ENCODE measurements at places on chromosomes 11 and 22. TPM values are rescaled to one million over a fixed set of nuclear protein-coding genes. Genes with fewer than 3 reads are reported as not detected.

DNA sequence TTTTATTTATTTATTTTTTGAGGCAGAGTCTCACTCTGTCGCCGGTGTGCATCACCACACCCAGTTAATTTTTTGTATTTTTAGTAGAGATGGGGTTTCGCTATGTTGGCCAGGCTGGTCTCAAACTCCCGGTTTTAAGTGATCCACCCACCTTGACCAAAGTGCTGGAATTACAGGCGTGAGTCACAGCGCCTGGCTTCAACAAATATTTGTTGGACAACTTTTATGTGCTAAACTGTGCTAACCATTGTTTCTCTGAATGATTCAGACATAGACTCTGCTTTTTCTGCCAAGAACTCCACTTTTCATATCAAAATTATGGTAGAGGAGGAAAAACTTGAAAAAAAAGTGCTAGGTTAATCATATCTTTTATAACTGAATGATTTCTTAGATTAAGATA, 36.3 kb downstream of the MMP7 start:
- peaks cover 1% of the 10 kb centered on the region for H3K27me3 ChIP-seq
- H3K4me3 ChIP-seq, result no peak overlapping the region
- H3K4me1 ChIP-seq, result peaks cover 31% of the 10 kb centered on the region
- no peaks in the 10 kb centered on the region for H3K36me3 ChIP-seq
- DNase-seq, result no peak

Gene TMPRSS13
- total RNA-seq, result 4.7 TPM

Gene ZNRD2
- 54.7 TPM for total RNA-seq

Gene PARVA
- not detected for total RNA-seq

DNA sequence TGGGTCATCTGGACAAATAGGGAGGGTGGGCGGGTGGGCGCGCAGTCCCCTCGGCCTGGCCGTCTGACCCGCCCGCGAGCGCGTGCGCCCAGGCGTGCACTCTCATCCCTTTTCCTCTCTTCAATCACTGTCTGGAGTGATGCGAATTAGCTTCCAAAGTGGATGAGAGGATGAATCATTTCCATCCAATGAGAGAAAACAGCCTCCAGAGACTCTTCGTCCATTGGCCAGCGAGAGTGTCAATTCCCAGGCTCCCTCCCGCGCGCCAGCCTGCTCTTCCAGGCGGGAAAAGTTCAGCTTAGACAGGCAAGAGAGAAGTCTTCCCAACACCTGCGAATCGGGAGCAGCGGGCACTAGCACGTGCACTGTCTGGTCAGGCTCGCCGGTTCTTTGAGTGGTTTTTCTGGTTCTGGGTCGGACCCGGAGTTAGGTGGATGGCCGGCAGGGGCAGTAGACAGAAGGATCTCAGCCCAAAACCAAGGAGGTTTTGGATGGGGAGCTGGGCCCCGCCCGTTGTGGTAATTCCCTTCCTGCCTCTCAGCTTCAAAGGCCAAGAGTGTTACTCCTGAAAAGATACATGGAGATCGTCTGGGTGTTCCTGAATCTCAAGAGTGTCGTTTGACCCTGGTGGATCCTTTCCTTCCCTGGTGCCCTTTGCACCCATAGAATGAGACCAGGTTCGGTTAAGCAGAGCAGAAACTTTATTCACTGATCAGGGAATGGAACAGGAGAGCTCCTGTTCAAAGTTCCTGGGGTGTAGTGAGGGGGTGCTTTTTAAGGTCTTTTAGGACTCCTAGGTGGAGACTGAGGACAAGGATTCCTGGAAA, 33.4 kb upstream of the GLYATL1 start:
- peaks cover 67% of the 10 kb centered on the region for H3K27me3 ChIP-seq
- no peak overlapping the region for H3K27ac ChIP-seq
- no peaks in the 10 kb centered on the region for H3K36me3 ChIP-seq
- H3K4me3 ChIP-seq, result no peak overlapping the region

DNA sequence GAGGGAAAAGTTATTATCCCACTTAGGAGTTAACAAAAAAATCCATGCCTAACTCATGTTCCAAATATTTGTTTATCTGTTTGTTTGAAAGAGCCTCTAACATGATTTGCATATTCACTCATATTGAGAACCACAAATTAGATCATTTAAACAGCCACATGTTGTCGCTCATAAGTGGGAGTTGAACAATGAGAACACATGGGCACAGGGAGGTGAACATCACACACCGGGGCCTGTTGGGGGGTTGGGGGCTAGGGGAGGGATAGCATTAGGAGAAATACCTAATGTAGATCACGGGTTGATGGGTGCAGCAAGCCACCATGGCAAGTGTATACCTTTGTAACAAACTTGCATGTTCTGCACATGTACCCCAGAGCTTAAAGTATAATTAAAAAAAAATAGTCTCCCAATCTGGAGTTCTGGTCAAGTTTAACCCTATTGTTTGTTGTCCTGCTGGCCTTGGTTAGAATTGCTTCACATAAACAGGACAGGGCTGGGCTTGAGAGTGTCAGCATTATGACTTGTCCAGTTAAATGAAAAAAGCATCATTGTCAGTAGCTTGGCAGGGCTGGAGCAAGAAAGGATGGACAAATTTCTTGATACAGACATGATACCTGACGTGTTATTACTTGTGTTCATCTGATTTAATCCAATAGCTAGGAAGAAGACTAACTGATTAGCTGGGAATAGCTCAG, 57.8 kb upstream of the PSMA1 start:
- peak overlapping the region; percentile 14 for H3K4me3 ChIP-seq
- peaks cover 84% of the 10 kb centered on the region for H3K36me3 ChIP-seq
- H3K4me1 ChIP-seq, result peaks cover 53% of the 10 kb centered on the region
- H3K27ac ChIP-seq, result peak overlapping the region; percentile 77
- DNase-seq, result peak; percentile 27
- H3K27me3 ChIP-seq, result no peaks in the 10 kb centered on the region

DNA sequence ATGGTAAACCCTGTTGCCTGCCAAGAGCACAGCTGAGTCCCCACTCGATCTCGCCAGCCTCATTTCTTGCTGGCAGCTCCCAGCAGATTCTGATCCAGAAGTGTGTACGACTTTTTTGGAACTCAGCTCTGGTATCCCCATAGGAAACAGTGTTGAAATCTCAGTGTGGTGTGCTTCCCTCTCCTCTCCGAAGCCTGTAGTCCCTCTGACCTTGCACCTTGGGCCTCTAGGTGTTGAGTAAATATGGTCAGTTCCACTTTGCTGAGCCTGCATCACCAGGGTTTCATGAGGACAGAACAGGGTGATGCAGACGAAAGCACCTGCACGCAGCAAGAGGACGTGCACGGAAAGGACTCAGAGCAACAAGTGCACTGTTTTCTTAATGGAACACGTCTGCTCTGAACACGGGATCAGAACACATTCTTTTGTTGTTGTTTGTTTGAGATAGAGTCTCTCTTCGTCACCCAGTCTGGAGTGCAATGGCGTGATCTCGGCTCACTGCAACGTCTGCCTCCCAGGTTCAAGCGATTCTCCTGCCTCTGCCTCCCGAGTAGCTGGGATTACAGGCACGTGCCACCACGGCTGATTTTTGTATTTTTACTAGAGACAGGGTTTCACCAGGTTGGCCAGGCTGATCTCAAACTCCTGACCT, 3.8 kb upstream of the CPT1A start:
- H3K4me3 ChIP-seq, result no peak overlapping the region
- peaks cover 2% of the 10 kb centered on the region for H3K27me3 ChIP-seq
- no peak overlapping the region for H3K27ac ChIP-seq
- DNase-seq, result no peak

- H3K4me3 ChIP-seq, result no peak overlapping the region
- peaks cover 7% of the 10 kb centered on the region for H3K27me3 ChIP-seq
- H3K36me3 ChIP-seq, result no peaks in the 10 kb centered on the region
- H3K4me1 ChIP-seq, result peaks cover 10% of the 10 kb centered on the region
- DNase-seq, result no peak
Measured at GRCh38 chr11:130435671-130436070, 7.3 kb upstream of the ADAMTS8 start.

DNA sequence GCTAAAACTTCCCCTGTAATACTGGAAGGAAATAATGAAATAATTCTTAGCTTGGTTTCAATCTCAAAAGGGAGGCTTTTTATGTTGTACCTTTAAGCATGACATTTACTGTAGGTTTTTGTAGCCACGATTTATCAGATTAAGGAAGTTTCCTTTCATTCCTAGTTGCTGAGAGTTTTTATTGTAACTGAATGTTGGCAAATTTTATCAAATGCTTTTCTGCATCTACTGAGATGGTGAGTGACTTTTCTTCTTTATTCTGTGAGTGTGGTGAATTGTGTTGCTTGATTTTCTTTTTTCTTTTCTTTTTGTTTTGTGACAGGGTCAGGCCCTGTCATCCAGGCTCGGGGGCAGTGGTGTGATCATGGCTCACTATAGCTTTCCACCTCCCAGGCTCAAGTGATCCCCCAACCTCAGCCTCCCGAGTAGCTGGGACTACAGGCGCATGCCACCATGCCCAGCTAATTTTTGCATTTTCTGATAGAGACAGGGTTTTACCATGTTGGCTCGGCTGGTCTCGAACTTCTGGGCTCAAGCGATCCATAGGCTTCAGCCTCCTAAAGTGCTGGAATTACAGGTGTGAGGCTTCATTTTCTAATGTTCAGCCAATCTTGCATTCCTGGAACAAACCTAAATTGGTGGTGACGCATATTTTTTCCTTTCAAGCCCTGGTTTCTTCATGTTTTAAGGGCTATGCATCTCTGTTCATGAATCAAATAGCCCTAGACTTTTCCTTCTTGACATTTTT, 26.2 kb downstream of the SUSD2 start:
- H3K27ac ChIP-seq, result peak overlapping the region; percentile 43
- no peaks in the 10 kb centered on the region for H3K27me3 ChIP-seq
- no peak for DNase-seq
- no peaks in the 10 kb centered on the region for H3K36me3 ChIP-seq

DNA sequence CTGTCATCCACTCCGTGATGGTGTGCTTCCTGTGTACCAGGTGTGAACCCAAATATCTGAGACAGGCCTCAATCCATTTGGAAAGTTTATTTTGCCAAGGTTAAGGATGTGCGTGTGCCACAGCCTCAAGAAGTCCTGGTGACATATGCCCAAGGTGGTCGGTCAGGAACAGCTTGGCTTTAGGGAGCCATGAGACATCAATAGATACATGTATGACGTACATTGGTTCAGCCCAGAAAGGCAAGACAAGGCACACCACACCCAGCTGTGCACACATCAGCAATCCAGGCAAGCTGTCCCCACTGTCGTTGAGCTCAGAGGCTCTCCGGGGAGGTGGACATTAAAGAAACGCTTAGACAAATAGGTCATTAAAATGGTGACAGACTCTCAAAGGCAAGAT, 56.8 kb upstream of the SHANK2 start:
- H3K4me3 ChIP-seq, result no peak overlapping the region
- H3K4me1 ChIP-seq, result no peaks in the 10 kb centered on the region
- H3K36me3 ChIP-seq, result no peaks in the 10 kb centered on the region
- H3K27ac ChIP-seq, result no peak overlapping the region
- H3K27me3 ChIP-seq, result peaks cover 2% of the 10 kb centered on the region
